Common myeloid progenitor, CD34-positive (primary cell): ENCODE measurements at places on chromosomes 7 and 10.

DNA sequence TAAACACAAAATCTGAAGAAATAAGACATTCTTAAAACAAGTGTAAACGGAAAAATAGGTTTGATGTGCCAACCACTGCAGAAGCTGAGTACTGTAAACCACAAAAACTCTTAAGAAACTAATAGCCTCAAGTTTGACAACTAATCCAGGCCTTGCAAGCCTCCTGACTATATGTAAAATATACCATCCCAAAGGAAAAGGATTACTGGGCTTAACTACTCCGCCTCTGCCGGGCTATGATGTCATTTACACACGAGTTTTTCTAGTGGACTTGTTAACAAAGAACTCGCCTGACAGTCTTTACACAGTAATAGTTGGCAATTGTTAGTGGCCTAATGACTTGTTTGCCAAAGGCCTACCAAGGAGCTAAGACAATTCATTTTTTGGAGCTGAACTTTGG is 2.1 kb downstream of the KIF5B start:
- DNase-seq, result peak; percentile 22

- DNase-seq, result peak; percentile 25
These were observed 97.7 kb upstream of the RPA3 start for GRCh38 chr7:7816084-7816483.

DNA sequence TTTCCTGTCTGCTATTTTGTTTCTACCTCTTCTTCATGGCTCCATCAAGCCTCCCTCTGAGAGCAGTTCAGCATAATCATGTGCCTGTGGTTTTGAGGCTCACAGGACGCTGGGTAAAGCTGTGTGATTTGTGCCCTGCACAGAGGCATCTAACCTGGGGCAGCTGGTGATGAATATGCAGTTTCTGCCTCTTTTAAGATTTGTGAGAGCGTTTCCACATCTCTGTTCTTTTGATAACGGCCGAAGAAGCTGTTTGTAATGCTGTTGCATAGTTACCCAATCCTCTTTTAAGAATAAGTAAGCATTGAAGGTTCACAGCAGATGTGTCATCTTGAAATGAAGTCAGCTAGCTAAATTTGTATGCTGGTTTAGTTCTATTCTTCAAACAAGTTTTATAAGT is 45.2 kb downstream of the PNLIPRP3 start:
- peak; percentile 40 for DNase-seq

- no peak for DNase-seq
These were observed 75.0 kb upstream of the MKX start for GRCh38 chr10:27820637-27821036.

DNA sequence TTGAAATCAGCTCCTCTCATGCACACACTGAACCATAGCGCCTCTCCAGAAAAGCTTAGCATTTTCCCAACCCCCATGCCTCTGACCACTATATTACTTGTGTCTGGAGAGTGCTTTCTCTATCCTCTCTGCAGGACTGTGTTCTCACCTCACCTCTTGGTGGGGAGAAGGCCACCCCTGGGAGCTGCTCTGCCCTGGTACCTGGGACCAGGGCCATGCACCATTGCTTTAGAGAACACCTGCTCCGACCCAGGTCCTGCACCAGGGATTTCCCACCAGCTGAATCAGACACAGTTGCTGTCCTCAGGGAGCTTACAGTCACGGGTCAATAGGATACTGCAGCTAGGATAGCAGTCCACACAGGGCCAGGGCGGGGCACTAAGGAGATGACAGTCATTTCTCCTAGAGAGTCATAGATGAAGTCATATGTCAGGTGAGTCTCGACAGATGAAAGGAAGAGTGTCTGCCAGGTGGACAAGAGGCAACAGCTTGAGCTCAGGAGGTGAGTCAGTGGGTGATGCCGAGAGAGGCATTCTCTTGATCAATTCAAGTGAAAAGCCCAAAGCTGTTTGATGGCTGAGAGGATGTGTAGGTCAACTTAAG is 619 bp upstream of the LMTK2 start:
- DNase-seq, result no peak

DNA sequence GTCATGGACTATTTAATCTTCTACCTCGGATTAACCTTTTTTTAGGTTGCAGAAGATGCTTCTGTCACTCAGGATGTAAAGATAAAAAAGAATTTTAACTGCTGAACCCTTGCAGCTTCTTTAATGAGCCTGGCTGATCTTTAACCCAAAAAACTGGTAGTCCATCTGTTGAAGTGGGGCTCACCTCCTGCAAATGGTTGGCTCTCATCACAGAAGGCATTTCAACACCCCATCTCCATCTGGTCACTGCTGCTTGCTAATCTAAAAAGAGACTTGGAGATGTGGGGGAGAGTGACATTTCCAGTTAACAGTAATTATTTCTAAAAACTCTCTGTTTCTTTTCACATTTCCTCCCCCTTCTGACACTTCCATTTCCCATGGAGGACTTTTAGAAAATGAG is 208.6 kb downstream of the LHFPL3 start:
- no peak for DNase-seq

GRCh38 chr7:81158189-81158588 is 239.3 kb upstream of the SEMA3C start:
- no peak for DNase-seq

GRCh38 chr10:96764425-96765060 is 44.2 kb upstream of the PIK3AP1 start:
- DNase-seq, result peak; percentile 67

GRCh38 chr7:19105546-19105945 is 11.9 kb downstream of the TWIST1 start:
- no peak for DNase-seq

GRCh38 chr7:7408001-7408770 is 127.5 kb downstream of the COL28A1 start:
- DNase-seq, result no peak

DNA sequence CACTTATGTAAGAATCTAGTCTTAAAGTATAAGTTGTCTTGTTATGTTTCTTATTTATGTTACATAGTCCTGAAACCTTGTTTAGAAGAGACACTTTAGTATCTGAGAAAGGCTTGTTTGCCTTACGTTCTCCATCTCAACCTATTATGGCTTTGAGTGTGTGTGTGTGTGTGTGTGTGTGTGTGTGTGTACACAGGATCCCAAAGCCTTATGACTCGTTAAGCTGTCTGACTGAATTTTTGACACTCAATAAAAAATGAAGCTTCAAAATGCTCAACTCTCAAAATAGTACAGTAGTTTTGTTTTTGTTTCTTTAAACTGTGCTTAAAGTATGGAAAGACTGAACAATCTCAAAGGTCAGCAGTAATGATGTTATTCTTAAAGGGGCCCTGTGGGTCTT is 18.0 kb downstream of the CALU start:
- DNase-seq, result no peak

GRCh38 chr7:135795846-135796570 is 47.4 kb upstream of the FAM180A start:
- no peak for DNase-seq

GRCh38 chr7:83325083-83325482 is 162.4 kb upstream of the PCLO start:
- no peak for DNase-seq

DNA sequence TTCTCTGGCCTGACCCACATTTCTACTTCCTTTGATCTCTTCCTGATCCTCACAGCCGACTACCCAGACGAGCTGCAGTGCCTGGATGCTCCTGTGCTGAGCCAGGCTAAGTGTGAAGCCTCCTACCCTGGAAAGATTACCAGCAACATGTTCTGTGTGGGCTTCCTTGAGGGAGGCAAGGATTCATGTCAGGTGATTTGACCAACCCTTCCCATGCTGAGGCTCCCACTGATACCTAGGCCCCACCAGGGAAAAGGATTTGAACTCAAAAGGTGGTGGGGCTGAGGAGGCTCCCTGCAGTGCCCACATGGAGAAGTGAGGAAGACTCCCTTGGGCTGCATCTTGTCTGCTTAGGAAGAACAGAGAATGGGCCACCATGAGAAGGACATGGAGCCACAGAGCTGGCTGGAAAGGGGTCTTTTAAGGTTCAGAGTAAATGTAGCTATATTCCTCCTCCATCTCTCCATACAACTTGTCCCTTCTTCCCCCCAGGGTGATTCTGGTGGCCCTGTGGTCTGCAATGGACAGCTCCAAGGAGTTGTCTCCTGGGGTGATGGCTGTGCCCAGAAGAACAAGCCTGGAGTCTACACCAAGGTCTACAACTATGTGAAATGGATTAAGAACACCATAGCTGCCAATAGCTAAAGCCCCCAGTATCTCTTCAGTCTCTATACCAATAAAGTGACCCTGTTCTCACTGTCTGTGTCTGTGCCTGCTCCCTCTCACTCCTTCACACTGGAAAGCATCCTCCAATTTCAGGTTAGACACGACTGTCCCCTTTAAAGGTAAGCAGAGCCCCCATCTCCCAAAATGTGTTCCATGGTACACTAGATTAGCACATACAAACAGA is 3.3 kb downstream of the PRSS1 start:
- no peak for DNase-seq

DNA sequence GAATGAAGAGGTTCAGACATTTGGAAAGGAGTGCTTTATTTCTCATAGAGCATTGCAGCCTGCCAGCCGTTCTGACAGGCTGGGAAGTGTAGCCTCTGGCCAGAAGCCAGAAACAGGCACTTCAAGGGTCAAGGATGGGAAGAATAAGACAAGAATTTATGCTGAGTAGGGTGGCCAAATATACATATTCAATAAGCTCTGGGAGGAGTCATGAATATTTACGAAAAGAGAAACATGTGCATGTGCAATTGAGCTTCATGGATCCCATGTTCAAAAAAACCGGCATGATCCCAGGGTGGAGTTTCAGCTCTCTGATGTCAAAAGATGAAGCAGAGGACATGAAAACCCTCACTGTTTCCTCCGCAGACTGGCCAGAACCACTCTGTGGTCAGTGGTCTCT is 32.9 kb downstream of the TLX1 start:
- no peak for DNase-seq

DNA sequence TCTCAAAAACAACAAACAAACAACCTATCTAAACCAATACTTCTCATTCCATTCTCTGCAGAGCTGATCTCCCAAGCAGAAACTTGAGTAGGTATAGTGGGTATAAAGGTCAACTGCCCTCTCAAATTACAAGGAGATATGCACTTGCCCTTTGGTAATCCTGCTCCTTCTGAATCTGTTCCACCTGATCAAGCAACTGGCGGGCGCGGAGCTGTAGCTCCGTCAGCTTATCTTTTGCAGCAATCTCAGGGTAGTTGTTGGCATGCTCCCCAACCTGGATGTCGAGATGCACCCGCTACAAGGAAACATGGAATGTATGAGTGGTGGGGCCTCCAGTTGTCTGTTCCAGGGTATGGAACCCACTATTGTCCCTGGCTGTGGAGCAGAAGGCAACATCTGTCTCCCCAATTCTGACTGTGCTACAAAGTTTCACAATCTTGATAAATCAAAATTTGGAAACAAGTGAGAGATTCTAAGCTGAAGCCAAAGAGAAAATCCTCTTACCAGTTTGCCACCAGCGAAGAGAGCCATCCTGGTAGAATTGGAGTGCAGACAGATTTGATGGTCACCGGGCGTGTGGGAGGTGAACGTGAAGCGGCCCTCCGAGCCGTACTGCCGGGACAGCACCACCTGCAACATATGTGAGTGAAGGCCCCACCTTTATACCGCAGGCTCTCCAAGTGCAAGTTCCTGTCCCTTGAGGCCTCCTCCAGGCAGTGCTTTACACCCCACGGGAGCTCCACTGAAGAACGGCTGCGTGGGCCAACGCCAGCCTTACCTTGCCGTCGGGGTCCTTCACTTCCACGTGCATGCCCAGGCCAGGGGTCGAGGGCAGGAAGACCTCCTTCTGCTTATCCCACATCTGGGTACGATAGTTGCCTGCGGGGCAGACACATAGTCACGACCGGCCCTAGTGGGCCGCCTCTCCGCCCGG is 819 bp downstream of the TMED4 start:
- peak; percentile 60 for DNase-seq

DNA sequence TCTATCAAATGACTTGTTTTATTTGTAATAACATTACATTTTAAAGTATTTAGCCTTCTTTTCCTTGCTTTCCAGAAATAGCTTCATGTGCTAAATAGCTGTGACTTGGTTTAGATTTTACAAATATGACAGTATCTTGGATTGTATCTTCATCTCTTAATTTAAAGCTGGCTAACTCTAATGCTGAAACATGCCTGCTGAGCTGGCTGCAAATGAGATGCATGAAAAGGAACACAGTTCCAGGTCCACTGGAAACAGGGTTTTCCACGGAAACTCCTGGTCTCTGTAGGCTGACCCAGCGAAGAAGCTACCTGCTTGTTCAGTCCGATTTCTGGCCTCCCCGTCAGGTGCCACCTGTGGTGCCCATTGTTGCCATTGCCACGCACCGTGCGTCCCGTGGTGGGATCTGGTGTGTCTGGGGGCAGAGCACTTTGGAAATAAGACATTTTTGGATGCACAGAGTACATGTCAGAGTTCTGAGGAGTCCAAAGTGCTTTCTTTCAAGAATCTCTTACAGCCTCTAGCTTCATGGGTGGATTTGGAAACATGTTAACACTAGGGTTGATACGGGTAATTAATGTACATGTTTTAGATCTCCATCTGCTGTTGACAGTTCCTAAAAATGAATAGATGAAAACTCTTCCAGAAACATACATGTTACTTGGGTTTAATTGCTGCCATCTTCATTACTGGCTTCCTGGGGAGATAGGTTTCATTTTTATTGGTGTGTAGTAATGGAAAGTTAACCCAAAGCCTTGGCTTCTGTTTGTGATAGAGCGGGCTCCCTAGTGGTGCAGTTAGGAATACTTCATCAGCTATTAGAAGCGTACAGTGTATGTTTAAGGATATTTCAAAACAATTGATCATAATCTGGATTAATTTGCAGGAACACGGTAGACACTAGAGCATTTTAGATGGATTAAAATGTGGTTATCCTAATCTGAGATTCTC is 45.0 kb downstream of the SHH start:
- no peak for DNase-seq

DNA sequence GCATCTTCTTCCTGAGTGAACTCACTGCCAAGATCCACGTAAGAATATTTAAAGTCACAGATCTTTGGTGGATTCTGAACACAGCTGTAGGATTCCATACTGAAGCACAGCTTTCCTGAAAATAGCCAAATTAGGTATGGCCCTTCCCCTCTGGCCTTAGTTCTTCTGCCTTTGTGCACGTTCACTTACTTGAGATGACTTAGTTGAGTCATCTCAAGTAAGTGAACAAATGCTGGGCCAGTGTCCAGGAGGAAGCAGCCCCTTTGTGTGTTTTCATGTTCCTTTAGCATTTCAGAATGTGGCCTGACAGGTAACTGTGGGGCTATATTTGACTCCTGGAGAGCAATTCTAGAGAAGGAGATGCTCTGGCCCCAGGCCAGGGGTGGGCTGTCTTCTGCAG is 51.5 kb downstream of the CCNY start:
- no peak for DNase-seq

GRCh38 chr10:25226775-25227682 is 52.2 kb downstream of the GPR158 start:
- peak; percentile 3 for DNase-seq

DNA sequence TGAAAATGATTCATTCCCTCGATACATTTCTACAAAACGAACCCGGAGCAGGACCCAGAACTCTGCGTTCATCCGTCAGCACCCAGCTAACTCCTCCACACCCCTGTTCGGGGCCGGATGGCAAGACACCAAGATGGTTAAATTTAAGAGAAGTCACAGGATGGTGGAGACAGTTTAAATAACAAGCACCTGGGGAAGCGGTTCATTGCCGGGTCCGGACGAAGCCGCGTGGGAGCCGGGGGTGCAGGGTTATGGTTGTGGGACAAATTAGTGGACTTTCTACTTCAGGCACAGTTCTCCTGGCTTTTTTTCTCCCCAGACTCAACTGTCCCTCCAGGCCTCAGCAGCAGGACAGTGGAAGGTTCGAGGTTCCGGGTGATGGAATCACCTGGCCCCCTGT is 45.4 kb downstream of the ASB13 start:
- no peak for DNase-seq

GRCh38 chr7:23184709-23185359 is 3.0 kb downstream of the NUP42 start:
- DNase-seq, result no peak

- no peak for DNase-seq
These were observed 22.1 kb upstream of the SYPL1 start for GRCh38 chr7:106134241-106134640.
